GM04503 (cell line): ENCODE measurements at places on chromosomes 11 and 22.

GRCh38 chr11:99534812-99535211 lies 514.1 kb downstream of the CNTN5 start:
- no peak for DNase-seq

DNA sequence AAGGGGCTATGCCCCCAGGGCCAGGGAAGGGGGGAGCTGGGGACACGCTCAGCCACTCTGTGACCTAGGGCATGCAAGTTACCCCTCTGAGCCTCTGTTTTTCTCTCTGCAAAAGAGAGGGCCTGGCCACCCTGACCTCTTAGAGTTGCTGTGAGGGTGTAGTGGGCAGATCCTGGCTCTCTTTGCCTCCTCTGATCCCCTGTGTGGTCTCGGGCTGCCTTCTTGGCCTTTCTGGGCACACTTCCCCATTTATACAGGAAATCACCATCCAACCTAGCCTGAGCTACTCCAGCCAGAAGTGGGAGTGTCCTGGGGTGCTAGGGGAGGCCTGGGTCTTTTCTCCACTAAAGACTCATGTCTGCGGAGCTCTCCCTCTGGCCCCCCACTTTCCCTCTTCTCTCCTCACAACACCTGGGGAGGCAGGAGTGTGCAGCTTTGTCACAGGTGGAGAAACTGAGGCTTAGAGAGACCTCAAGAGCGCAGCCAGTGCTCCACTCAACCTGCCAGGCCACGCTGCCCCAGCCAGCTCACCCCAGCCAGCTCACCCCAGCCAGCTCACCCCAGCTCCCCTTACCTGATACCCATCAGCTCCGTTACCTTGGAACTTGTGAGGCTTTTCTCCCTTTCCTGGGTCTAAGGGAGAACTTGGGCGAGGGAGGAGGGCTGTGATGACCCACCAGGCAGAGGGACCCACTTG lies 1.4 kb downstream of the AIFM3 start:
- no peak for DNase-seq

- DNase-seq: no peak
These were observed 24.9 kb upstream of the CHKA start for GRCh38 chr11:68146010-68146540.

DNA sequence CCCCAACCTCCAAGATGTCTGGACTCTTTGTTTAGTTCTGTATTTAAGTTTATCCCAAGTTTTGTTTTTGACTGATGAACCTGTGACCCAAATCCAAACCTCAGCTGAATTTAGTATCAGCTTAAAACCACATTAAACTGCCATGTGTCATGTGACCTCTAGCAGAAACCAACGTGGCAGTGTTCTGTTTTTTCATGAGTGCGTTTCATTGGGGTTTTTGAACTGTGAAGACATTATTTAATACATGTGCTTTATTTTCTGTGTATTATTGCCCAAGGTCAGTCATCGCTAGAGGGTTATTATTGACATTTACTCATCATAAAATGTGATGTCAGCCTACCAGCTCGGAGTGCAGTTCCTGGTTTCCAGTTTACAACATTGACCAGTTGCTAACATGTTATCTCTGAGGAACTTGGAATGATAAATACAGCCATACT lies 1.8 kb downstream of the TLCD5 start:
- no peak for DNase-seq

DNA sequence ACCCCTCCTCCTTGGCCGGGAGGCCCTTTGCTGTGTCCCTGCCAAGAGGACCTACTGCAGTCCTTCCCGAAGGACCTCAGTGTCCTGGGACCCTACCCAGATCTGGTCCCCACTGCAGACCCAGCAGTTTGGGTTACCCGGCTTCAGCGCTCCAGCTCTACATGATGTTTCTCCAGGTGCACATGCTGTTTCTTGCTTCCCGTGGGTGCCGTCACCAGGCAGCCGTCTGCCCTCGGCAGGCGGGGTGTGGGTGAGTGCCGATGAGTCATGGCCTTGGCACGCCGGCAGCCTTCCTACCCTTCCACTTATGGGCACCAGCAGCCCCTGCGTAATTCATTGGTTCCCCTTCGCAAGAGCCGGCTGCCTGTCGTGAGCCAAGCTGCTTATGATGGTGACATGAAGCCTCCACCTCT lies 101.8 kb downstream of the BCR start:
- peak; percentile 21 for DNase-seq

- no peak for DNase-seq
These were observed 354.5 kb upstream of the ANO5 start for GRCh38 chr11:21838427-21838826.

DNA sequence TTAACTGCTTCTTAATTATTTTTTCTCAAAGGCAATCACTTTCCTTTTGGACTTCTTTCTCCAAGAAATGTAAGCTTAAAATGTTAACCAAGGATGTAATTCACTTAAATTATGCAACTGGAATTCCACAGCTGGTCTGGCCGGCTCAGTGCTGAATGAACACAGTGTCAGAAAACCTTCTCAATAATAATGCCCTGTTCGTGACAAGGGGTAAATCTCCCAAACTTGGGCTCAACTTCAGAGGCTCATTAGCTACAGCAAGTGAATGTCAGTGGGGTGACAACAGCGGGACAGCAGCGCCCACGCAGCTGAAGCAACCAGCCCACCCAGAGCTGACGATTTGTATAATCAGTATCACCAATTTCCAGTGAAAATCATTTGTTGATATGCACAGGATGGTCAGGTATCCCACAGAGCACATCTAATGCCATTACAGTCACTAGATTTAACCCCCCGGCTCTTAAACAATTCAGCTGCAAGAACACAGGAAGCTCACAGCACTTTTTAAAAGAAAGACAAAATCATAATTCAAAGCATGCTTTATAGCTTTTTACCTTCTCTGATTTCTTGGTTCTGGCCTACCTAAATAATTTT lies 704.8 kb downstream of the DLG2 start:
- DNase-seq: no peak

- no peak for DNase-seq
These were observed 41.0 kb upstream of the CTSC start for GRCh38 chr11:88378422-88379066.

- DNase-seq: peak; percentile 95
These were observed 103.0 kb upstream of the CD44 start for GRCh38 chr11:35035894-35036408.

DNA sequence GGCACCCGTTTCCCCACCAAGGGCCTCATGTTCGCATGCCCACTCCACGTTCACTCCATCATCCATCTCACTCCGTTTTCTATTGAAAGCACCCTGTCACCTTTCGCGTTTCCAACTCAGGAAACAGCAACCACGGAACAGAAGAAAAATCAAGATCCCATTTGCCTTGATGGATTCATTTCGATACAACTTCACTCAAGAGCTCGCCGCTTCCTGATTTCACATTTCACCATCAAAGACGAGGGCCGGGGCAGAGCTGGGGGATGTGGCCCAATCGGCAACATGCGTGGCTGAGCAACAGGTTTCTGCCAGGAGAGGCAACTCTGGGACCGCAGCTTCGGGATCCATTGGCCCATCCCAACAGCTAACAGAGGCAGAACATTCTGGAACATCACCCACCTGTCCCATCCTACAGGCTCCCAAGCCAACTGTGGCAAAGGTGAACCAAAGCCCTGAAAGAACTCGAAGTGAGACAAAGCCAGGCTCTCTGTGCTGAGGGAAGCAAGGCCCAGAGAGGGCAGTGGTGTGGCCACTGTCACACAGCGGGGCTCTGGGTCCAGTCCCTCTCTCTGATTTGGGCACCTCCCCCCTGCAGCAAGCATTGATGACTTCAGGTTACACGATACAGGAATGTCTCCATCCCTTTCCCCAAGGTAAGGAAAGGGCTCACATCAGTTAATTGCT lies 36.2 kb upstream of the CD5 start:
- no peak for DNase-seq

GRCh38 chr22:26949193-26949592 lies 291.8 kb downstream of the MIAT start:
- no peak for DNase-seq

GRCh38 chr11:29162491-29162890 lies 854.3 kb downstream of the KCNA4 start:
- no peak for DNase-seq

- no peak for DNase-seq
These were observed 167.0 kb downstream of the BUD13 start for GRCh38 chr11:116605543-116606459.

GRCh38 chr11:57001674-57002401 lies 13.1 kb downstream of the OR5AK2 start:
- no peak for DNase-seq

DNA sequence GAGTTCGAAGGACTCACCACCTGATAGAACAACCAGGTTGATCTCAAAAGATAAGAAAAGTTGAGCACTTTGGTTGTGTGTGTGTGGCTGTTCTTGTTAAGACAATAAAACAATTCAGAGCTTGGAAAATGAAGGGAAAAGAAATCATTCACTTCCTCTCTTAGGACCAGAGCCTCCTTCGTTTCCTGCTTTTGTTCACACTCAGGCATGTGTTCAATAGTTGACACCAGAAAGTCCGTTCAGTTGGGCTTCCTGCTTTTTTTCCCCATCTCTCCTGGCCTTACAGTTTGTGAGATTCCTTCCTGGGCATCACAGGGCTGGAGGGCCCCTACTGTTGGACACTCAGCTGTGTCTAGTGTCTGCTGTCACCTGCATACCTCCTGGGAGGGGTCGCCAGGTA lies 48.0 kb downstream of the TSPAN18 start:
- DNase-seq: no peak

- no peak for DNase-seq
These were observed 24.8 kb downstream of the F2 start for GRCh38 chr11:46743693-46744339.

DNA sequence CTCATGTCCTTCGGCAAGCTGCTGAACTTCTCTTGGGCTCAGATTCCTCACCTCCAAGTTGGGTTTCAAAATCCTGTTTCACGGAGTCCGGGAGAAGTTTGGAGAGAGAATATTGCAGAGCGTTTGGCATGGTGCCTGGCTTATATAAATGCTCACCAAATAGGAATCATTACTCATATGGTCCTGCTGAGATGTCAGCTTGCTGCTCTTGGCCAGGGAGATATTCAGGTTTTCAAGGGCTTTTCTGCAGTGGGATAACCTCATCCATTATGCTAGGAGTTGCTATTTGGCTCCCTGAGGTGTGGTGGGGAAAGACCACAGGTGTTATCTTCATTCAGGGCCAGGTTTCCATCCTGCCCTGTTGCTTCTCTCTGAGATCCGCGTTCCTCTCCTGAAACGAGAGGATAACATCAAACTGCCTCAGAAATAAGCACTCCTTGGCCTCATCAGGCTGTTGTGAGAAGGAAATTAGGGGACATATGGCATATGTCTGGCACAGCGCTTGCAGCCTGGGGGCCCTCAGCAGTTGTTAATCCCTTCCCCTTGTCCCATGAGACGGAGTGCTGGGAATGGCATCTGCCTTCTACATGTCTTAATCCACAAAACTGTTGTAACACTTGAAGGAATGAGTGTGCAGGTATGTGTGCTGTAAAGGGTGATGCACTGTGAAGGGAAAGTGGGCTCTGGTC lies 29.9 kb upstream of the ACER3 start:
- no peak for DNase-seq

- no peak for DNase-seq
These were observed 19.1 kb downstream of the ST14 start for GRCh38 chr11:130178441-130179339.

DNA sequence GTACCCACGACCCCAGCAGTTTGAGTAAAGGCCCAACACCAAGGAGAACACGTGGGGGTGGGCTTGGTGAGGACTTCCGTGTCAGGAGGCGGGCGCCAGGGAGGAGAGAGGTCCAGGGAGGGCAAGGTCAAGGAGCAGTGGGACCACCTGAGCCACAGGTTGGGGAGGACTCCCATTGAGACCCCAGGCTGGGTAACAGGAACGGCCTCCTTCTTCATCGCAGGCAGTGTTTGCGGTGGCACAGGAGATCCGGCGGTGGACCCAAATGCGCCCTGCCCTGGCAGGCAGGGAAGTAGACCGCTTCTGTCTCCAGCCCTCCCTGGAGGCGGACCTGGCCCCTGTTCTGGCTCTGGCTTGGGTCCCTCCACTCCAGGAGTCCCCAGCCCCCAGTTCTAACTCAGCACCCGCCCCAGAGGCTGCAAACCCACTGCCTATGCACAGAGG lies 5.9 kb upstream of the TBX1 start:
- DNase-seq: no peak

GRCh38 chr11:44608651-44608990 lies 43.2 kb downstream of the CD82 start:
- no peak for DNase-seq

GRCh38 chr11:120229451-120230424 lies 10.2 kb upstream of the POU2F3 start:
- no peak for DNase-seq

- DNase-seq: no peak
These were observed 61.4 kb upstream of the PTPRJ start for GRCh38 chr11:47918882-47919495.

GRCh38 chr22:42307806-42308563 lies 37.5 kb upstream of the TCF20 start:
- no peak for DNase-seq

- DNase-seq: no peak
These were observed 1.1 kb downstream of the SHANK2 start for GRCh38 chr11:71251151-71251721.

DNA sequence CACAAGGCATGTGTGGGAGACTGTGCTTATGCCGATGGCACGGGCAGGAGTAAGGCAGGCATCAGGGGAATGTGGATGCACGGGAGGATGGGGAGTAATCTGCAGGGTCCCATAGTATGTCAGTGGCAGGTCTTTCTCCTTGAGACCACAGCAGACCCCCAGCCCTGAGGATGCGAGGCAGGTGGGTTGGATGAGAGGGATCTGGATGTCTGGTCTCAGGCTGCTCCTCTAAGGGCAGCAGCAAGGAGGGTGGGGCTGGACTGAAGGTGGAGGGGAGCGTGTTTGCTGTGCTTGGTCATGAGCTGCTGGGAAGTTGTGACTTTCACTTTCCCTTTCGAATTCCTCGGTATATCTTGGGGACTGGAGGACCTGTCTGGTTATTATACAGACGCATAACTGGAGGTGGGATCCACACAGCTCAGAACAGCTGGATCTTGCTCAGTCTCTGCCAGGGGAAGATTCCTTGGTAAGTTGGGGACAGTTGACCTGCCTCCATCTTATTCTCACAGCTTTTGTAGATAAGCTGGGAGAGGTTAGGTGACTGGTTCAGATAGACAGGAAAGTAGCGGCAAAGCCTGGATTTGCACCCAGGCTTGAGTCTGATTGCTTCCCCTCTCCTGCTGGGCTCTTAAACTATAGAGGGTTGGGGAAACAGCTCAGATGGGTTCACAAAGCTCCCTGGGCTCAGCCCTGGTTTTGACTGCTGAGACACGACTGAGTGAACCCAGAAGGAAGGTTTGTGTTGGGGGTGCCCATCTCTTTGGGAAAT lies at the start of gene APOL1:
APOL1 (plus strand) TSS at position 380 of the 769 bp plus-strand sequence. CDS start 1,823 bp downstream, outside the sequence.
- DNase-seq: no peak

GRCh38 chr11:126791991-126792390 lies 208.6 kb downstream of the KIRREL3 start:
- no peak for DNase-seq

GRCh38 chr11:110445437-110445836 lies 15.7 kb downstream of the FDX1 start:
- DNase-seq: no peak

GRCh38 chr22:44442186-44442815 lies 55.7 kb downstream of the RTL6 start:
- DNase-seq: no peak
